ENCODE measurements at places on chromosomes 12 and 14.

DNA sequence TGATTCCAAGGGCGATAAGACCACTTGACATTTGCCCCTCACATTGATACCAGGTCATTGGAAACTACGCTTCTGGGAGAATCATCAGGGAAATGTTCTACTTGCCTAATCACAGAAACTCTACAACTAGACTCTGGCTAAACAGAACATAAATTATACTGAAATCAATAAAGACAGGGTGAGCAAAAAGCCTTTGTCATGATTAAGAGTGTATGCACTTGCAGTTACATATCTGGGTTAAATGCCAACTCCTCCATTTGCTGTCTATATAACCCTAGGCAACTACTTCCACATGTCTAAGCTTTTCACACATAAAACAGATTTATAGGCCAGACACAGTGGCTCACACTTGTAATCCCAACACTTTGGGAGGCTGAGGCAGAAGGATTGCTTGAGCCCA, 125.7 kb downstream of the PHLDA1 start:
- DNase-seq, result peak; percentile 27

DNA sequence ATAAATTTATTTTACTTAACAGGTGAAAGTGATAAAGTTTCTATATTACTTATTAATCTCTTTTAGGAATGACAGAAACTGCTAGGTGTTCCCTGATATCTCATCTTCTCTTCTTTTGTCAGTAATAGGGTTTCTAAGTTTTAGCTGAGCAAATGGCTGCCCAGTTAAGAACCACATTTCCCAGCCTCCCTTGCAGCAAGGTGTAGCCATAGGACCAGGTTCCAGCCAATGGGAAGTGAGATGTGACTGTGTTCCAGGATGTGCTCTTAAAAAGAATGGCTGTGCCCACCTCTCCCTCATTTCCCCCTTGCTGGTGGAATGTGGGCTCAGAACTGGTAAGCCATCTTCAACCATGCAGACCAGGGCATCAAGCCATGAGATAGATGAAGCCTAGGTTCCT, 165.6 kb downstream of the HELB start:
- DNase-seq, result peak; percentile 33

DNA sequence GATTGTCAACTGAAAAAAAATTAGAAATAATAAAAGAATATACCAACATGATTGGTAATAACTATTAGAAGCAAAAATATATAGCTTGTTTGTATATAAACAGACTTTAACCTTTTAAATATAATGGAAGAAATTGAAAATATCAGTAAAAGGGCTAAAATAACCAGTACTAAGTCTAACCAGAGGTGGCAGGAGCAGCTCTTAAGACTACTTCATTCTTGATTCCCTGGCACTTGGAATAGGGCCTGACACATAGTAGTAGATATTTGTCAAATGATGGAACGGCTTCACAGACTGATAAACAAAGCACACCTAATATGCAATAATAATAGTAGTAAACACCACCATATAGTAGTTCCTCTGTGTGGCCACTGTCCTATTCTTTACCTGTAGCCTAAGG, 9.4 kb downstream of the TMEM63C start:
- DNase-seq, result no peak

DNA sequence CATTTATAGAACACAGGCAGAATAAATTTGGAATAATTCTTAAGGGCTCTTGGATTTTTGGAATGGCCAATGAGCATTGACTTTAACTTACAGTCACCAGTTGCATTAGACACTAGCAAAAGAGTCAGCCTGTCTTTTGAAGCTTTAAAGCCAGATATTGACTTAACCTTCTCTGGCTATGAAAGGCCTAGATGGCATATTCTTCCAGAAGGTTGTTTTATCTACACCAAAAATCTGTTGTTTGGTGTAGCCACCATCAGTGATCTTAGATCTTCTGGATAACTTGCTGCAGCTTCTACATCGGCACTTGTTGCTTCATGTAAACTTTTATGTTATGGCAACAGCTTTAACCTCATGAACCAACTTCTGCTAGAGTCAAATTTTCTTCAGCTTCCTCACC, 10.4 kb downstream of the PCNX1 start:
- no peak for DNase-seq

GRCh38 chr12:46368684-46369083, 3.9 kb downstream of the SLC38A2 start:
- no peak for DNase-seq

DNA sequence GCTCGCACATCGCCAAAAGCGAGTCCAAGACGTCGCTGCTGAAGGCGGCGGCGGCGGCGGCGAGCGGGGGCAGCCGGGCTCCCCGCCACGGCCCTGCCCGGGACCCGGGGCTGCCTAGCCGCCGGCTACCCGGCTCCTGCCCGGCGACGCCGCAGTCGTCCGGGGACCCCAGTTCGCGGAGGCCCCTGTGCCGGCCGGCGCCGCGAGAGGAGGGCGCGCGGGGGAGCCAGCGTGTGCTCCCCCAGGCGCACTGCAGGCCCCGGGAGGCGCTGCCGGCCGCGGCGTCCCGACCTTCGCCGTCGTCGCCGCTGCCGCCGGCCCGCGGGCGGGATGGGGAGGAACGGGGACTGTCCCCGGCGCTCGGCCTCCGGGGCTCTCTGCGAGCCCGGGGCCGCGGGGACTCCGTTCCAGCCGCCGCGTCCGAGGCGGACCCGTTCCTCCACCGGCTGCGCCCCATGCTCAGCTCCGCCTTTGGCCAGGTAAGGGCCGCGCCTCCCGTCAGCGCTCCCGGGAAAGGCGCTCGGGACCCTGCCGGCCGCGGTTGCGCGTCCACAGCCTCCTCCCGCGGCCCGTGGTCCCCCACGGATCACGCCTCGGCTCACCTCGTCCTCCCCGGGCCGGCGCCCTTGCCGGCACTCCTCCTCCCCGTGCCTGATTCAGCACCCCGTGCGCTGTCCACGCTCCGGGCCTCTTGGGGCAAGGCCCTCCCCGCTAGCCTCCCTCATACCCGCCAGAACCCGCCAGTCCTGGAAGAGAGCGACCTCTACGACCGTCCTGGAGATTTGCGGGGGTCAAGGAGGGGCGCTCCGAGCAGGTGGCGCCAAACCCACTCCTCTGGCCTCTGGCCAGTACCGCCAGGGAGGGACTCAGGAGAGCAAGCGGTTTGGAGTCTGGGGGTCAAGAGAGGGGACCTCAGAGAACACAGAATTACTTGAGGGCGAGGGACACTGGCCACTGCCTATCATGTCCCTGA, 721 bp downstream of the CABP1 start:
- DNase-seq, result peak; percentile 61

DNA sequence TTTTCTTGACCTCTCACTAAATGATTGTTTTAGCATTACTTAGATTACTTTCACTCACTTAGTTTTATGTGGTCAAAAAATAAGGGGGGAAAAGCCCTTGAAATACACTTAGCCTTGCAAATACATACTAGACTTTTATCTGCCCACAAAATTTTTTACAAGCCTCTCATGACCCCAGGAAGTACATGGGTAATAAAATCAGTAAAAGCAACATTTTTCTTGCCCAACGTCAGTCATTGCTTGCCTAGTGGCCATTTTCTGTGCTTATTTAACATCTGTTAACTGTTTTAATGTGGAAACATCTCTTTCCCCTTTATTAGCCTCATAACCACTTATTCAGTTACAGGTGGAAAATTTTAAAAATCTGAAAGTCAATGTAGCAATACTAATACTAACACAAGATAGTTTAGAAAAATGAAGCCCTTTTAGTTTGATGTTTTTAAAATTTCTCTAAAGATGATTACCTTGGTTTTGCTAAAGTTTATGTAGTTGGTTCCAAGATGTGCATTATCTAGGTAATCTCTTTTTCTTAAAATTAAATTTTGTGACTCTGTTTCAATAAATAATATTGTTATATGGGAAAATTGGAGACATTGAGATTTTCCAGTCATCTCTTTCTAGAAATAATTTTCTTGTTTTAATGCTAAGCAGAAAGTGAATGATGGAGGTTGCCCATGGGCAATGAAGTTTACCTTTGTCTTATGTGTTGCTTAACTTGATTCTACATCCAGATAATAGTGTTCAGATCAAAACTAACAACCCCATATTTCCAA, 175.5 kb downstream of the TMTC2 start:
- peak; percentile 59 for DNase-seq

DNA sequence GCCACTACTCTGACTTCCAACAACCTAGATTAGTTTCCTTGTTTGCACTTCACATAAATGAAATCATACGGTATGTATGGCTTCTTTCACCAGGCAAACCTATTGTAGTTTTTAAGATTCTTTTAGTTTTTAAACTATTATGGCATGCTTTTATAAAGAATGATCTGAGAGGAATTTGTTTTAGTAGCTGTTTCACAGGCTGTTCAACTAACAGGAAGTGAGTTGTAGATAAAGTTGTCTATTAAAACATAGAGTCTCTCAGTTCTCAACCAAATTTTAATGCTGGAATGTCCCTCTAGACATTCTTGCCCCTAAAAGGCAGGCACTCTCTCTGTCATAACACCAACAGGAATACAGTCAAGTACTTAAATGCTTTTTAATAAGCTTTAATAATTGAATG, 102.7 kb upstream of the DACT1 start:
- peak; percentile 80 for DNase-seq

GRCh38 chr12:92551210-92551609, 151.6 kb upstream of the PLEKHG7 start:
- DNase-seq, result no peak

GRCh38 chr14:90239139-90239538, 17.2 kb upstream of the PSMC1 start:
- DNase-seq, result no peak

DNA sequence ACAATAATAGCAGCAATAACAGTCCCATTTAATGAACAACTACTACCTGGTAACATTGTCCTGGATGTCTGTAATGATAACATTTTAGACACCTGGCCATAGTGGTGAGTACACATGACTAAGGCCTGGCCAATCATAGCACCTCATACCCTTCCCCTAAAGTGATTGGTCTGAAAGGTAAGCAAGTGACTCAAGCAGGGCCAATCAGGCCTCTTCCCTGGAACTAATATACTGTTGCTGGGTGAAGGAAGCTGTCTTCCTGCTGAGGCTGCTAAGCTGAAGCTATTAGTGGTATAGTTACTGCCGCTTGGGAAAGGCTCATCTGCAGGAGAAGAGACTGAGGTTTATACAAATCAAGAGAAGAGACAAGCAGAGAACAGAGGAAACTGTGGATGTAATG, 18.7 kb upstream of the NOS1 start:
- no peak for DNase-seq

DNA sequence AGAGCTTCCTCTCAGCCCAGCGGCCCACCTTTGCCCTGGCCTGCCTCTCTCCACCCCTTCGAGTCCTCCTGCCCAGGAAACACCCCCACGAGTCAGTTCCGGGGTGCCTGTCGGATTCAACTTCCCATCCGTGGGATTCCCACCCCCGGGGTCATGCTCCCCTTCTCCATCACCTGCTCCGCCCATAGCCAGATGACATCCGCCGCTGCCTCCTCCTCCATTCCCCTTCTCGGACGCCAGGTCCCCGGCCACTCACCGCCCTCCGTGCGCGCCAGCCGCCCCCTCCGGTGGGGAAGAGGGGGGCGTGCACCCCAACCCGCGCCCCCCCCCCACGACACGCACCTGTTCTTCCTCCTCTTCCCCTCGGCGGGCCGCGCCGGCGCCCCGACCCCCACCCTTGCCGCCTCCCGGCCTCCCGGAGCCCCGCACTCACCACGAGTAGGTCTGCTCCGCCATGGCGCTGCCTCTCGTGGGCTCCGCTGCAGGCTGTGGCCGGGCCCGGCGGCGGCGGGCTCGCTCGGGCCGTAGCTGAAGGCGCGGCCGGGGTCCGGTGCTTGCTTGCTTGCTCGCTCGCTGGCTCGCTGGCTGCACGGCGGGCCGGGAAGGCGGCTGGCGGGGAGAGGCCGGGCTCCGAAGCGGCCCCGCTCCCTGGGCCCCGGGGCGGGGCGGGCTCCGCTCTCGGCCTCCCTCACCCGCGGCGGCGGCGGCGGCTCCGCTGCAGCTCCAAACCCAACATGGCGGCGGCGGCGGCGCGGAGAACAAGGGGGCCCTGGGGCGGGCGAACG, 554 bp downstream of the SPPL3 start:
- DNase-seq, result peak; percentile 54

- no peak for DNase-seq
Measured at GRCh38 chr12:31245822-31246469, 80.0 kb downstream of the SINHCAF start.

- DNase-seq, result no peak
Measured at GRCh38 chr12:33609910-33610309, 170.3 kb upstream of the SYT10 start.

DNA sequence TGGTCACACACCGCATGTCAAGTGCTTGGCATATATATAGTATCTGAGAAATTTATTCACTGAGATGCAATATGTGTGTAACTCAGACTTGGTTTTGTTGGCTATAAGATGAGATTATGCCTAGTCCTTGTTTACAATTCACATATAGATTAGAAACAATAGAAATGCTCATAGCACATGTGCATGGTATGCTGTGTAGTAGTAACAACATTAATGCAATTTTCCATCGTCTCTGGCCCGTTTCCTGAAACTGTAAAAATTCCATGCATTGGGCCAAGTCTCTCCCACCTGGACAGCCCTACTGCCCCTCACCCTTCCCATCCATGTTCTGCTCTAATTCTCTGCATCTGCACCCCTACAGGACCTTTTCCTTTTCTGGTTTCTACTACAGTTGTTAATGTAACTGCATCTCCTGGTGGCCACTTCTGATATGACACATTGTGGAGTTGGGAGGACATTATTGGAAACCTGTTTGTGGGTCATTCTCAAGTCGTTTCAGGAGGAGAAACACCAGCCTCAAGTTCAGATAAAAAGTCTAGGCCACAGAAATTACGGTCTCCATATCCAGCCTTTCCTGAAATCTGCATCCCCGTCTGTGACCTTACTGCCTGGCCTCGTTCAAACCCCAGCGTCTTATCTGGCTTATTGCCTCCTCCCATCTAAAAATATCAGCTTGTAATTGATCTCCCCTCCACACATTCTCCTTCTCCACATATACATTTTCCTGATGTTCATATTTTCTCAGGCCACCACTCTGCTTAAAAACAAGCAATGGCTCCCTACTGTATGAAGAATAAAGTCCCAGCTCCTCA, 37.5 kb downstream of the EMP1 start:
- DNase-seq, result peak; percentile 69

GRCh38 chr12:41264281-41264680, 76.2 kb downstream of the PDZRN4 start:
- no peak for DNase-seq

- DNase-seq, result no peak
Measured at GRCh38 chr12:104351057-104351983, 47.8 kb downstream of the EID3 start.

- no peak for DNase-seq
Measured at GRCh38 chr14:94773061-94773648, 3.2 kb upstream of the GSC start.

GRCh38 chr12:51748235-51748634, 100.3 kb downstream of the FIGNL2 start:
- DNase-seq, result no peak

Data from EH (cell line).